ENCODE measurements at places on chromosomes 3 and 15.

DNA sequence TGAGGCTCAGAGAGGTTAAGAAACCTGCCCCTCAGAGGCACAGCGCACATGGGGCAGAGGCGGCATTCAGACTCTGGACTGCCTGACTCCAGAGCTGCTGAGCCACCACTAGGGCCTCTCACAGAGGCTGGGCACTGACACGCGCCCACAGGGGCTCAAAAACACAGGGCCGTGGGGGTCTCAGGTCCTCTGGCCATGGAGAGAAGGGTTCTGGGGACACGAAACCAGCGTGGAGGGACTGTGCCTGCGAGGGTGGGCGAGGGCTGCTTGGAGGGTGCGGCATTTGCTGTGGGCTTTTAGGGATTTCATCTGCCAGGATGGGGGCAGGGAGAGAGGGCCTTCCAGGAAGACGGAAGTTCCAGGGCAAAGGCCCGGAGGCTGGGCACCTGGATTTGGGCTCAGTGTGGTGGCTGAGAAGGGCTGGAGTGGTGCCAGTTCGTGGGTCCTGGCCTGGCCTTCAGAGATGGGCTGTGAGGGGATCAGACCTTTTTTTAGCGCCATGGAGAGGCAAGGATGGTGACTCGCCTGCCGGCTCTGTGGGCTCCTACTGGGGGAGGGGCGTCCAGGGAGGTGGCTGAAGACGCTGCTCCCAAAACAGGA, 69.6 kb downstream of the EFCAB12 start:
- no peak for DNase-seq

- no peak for DNase-seq
Observed at GRCh38 chr3:52205727-52206372, 7.9 kb downstream of the ALAS1 start.

GRCh38 chr15:33438396-33438795, 127.6 kb downstream of the RYR3 start:
- no peak for DNase-seq

DNA sequence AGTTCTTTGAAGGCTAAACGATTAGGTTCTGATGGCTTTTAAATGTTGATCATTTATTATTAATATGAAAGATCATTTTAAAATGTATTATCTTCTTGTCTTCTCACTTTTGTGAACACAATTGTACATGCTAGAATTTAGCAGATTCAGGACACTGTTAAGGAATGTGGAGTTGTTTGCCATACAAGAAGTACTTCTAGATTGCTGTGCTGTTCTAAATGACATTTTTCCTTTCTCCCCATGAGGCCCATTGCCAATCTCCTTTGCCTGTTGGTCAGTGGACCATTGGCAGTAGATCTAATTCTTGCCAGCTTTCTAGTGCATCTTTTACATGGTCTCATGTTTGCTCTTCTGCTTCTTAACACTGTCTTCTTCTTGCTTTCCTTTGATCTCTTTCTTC, 242.3 kb downstream of the MECOM start:
- no peak for DNase-seq

DNA sequence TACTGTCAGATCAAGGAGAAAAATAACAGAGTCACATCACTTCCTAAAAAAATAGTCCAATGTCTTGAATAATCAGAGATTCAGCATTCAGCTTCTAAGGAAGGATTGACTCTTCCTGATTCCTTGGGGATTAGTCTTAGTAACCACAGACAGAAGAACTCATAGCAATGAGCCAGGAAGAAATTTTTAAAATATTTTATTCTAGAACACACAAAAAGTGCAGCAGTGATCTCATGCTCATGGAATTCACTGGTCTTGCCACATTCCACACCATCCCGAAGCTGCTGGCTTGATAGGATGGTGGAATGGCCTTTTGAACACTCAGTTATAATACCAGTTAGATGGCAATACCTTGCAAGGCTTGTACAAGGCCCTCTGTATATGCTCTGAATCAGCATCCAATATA, 43.0 kb upstream of the ABI3BP start:
- DNase-seq: no peak

DNA sequence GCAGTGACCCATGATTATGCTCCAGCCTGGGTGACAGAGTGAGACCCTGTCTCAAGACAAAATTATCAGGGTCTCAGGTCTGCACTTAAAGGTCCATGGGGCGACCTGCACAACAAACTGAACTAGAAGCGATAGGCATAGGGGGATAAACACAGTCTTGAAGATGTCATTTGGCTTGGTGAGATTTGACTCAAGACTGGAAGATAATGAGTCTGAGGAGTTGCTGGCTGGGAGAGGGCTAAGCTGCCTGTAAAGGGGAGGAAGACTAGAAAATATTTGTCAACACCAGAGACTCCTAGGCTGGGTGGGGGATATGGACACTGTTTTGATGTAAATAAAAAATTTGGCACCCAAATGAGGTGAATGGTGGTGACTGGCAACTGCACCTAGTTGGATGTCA, 19.8 kb downstream of the GHRL start:
- no peak for DNase-seq

DNA sequence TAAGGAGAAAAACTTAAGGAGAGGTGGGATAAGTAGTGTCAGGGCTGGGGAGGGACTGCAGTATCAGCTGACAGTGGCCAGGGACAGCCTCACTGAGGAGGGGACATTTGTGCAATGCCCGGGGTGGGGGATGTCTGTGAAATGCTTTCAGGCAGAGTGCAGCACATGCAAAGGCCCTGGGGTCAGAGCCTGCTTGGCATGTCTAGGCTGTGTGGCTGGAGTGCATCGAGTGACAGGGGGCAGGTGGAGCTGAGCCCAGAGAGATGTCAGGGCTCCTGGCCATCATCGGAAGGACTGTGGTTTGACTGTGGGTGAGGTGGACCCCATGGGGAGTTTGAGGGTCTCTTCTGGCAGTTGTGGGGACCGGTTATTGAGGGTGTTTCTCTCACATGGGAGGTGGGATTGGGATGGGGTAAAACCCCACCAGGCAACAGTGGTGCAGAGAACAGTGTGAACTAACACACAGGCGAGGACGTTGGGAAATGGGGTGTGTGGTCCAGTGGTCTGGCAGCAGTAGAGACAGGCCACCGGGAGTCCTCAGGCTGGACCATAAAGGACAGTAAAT, 61.2 kb downstream of the FBLN2 start:
- no peak for DNase-seq

DNA sequence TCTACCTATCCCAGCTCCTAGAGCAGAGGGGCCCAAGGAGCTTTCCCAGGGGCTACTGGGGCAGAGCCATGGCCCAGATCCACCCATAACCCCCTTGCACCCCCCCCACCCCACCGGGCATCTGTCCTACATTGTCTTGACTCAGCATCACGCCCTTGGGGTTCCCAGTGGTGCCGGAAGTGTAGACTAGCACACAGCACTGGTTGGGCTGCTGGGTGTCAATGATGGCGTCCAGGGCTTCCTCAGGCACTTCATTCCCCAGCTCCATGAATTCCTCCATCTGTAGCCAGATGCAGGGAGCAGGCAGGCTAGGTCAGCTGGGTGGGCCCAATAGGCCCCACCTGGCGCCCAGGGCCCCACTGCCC, 33.2 kb downstream of the IDH3A start:
- DNase-seq: no peak

All from CD4-positive, alpha-beta T cell treated with Interleukin-17A for 1 hour (primary cell).